Kasumi-1 (cell line): ENCODE measurements at places on chromosomes 6 and 20.
A peak's percentile ranks its signal among the peaks of the same experiment; 100 is the strongest.

GRCh38 chr6:167824591-167825331 lies 1.9 kb upstream of the AFDN start:
- DNase-seq = no peak

DNA sequence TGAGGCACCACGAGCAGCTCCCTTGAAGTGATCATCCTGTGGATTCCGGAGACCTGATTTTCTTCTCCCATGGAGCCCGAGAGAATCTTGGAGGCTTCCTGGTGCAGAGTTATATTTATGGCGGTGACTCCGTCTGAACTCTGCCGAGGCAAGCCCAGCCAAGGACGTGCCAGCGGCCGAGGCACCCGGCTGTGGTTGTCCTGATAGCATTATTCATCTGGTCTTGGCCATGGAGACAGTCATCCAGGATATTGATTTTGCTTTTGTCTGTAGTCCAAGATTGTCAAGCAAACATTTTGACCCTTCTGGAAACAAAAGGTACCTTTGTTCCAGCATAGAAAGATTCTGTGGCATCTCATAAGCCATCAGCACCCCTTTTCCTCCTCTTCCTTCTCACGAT lies 163.3 kb downstream of the SCML4 start:
- DNase-seq = no peak

- peak; percentile 97 for DNase-seq
These were observed 2.7 kb downstream of the MYB start for GRCh38 chr6:135183532-135184440.

- no peak for DNase-seq
These were observed 31.7 kb upstream of the SCUBE3 start for GRCh38 chr6:35181933-35182612.

DNA sequence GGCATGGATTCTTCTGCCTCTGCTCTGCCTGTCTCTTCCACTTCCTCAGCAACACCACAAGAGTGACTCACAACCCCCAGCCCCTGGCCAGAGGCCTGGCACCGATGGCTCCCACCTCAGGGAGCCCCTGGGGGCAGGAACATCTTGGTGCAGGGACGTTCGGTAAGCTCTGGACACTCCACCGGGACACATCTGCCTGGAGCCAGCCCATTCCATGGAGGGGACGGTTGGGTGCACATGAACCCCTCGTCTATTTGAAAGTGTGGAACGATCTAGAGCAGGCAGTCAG lies 246.5 kb downstream of the ERMARD start:
- DNase-seq = peak; percentile 43

GRCh38 chr20:63017826-63018411 lies 11.2 kb upstream of the BHLHE23 start:
- no peak for DNase-seq

GRCh38 chr6:125718109-125718508 lies 31.3 kb upstream of the HEY2 start:
- no peak for DNase-seq

DNA sequence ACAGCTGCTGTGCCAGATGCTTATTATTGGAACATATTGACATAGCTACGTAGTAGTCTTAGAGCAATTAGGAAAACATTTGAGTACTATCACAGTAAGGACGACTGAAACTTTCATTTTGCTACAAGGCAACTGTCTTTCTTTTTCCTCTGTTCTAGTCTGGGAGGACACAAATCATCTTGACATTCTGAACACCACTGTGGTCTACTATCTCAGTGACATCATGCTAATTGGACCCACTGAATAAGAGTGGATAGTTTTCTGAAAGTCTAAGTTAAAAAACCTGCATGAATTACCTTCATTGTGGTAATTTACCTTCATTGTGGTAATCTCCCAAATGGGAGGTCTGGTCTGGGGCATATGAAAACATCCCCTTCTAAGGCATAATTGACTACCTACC lies 163.3 kb upstream of the MOCS1 start:
- DNase-seq = no peak

DNA sequence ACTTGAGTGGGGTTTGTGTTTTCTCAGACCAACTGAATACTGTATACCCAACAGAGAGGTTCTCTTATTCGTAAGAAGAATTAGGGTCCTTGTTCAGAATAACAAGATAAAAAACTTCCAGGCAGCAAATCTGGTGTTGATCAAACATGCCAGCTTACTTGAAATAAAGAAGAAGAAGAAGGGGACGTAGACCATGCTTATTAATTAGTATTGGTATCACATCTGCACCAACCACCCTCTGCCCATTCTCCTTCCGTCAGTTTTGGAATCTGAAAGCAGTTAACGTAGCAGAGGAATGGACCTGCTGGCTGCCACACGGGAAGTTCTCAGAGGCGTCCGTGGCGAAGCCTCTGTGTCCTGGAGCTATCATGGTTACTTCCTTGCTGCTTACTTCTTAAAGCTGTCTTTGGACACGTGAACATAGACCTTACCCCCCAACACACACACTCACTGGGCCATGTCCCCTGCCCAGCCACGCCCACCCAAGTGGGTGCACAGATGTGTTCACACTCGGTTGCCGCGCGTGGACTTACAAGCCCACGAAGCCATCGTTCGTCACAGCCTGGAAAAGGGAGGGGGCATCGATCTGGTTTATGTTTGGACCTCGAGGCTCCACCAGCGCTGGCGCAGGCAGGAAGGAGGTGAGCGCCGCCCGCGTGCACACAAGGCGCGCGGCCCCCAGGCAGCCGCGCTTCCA lies 4.1 kb upstream of the DLL1 start:
- DNase-seq = no peak

DNA sequence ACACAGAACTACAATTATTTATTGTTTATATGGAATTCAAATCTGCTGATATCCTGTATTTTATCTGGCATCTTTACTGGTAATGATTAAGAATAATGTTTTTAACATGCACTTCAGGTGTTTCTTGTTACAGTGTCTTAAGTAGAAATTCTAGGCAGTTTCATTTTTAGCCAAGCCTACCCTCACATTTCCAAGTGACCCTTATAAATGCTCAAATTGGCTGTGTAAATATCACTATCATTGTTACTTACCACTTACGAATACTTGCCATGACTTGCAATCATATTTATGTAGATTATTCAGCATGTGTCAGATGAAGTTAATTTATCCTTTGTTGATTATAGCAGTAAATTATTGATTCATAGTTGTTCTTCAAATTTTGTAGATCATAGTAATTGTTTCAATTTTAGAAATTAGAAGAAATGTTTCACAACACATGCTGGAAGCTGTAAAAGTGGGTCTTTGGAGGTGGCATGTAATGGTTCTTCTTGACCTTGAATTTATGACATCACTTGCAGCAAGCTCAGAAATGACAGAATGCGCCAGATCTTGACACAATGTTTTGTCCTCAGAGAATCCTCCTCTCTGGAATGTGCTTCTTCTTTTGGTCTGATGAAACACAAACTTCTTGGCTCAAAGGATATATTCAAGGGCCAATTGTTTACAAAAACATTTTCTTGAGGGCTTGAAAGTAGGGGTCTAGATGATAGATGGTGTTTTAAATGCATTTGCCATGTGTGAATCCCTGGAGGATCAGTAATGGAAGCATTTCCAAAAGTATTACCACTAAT lies 471.8 kb downstream of the COL12A1 start:
- DNase-seq = no peak

DNA sequence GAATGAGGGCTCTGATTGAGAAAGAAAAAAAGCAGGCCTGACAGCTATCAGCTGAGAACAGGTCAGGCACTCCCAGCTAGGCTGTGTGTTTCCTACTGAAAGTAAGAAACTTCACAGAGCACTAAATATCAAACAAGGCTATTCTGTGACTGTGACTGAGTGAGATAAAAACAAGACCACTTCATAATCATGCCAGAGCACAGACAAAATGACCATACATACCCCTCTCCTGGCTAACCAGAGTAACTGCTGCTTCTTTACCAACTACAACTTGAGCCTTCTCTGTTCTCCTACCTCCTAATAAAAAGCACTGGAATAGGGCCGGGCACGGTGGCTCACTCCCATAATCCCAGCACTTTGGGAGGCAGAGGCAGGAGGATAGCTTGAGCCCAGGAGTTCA lies 6.8 kb upstream of the BTN1A1 start:
- peak; percentile 56 for DNase-seq

- DNase-seq = no peak
These were observed 48.2 kb upstream of the ASIP start for GRCh38 chr20:34193051-34193450.

GRCh38 chr6:165298402-165298801 lies 11.0 kb downstream of the C6orf118 start:
- no peak for DNase-seq

DNA sequence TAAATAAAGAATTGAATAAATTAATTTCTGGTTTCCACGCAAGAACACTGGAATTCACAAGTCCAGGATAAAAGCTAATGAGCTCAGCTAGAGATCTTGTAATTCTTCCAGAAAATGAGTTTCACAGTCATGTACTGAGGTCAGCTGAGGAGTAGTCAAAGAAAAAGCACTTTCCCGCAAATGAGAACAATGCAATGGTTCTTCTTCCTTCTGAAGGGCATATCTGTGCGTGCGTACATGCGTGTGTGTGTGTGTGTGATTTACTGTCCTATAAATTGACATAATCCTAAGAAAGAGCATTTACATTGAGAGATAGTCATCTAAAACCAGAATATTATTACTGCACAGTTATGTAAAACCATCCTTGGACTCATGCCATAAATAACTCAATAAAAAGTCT lies 968.9 kb upstream of the EYS start:
- no peak for DNase-seq

DNA sequence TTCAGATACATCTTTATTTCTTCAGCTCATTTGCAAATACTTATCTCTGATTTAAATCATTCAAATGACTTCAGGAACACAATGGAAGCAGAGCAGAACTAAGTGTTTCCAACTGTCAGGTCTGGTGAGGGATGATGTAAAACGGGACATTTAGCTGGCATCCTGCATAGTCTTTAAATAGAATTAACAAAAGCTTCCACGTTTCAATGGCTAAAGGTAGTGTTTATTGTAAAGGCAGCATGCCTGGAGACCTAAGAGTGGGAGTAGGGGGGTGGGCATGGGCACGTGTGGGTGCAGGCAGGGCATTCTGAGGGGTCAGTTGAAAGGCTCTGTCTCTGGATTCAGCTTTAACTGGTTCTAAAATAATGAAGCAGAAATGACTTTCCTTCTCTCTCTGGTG lies 174.9 kb downstream of the PLCB1 start:
- no peak for DNase-seq

GRCh38 chr6:20790032-20790791 lies 256.0 kb downstream of the CDKAL1 start:
- no peak for DNase-seq

DNA sequence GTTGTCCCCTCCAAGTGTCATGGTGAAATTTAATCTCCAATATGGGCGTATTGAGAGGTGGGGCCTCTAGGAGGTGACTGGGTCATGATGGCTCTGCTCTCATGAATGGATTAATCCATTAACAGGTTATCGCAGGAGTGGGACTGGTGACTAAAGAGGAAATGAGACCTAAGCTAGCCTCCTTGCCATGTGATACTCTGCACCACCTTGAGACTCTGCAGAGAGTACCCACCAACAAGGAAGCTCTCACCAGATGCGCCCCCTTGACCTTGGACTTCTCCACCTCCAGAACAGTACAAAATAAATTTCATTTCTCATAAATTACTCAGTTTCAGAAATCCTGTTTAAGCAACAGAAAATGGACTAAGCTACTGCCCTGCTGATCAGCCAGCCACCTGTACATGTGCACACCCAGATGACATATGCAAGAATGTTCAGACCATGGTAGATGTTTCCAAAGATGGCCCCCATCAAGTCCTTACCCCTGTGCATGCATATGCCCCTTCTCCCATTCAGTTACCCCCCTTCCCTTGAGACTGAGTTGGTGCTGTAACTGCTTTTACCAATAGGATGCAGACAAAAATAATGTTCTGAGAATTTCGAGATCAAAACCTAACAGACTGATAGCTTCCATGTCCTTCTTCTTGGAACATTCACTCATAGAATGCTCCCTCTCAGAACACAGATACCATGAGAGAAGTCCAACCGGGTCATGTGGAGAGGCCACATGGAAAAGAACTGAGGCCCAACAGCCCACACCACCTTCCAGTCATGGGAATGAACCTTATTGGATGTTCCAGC lies 28.4 kb downstream of the MAP3K5 start:
- no peak for DNase-seq

DNA sequence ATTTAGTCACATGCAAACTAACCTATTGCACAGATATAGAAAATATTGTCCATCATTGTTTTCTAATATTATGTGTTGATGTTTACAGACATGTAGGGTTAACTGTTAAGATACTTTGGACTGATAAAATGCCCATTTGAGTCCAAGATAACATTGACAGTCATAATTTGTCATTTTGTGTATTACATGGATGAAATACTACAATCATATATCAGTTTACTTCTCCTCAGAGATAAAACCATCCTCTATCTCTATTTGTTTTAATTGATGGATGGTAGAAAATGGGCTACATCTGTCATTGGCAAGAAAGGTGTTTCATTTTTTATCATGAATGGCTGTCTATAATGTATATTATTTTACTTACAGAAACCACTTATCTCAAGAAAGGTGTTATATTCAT lies 6.2 kb downstream of the EPHA7 start:
- DNase-seq = no peak

DNA sequence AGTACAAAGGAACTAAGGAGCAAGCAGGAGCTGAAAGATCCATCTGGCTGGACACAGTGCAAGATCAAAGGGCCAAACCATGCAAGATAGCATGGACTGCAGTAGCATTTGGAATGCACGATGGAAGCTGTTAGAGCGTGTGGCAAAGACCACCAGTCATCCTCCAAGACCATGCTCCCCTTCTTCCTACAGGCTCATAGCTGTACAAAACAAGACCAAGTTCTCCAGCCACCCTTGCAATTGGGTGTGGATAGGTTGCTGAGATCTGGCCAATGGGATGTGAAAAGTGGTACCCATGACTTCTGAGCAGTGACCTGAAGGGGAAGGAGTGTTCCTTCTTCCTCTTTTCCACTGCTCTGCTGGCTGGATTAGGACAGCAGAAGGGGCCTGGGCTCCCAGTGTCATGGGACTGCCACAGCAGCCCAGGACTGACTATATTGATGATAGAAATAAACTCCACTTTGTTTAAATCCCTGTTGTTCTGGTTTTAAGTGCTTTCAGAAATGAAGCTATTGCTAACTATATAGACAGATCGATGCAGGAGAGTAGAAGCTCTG lies 64.9 kb downstream of the SLC22A23 start:
- no peak for DNase-seq

DNA sequence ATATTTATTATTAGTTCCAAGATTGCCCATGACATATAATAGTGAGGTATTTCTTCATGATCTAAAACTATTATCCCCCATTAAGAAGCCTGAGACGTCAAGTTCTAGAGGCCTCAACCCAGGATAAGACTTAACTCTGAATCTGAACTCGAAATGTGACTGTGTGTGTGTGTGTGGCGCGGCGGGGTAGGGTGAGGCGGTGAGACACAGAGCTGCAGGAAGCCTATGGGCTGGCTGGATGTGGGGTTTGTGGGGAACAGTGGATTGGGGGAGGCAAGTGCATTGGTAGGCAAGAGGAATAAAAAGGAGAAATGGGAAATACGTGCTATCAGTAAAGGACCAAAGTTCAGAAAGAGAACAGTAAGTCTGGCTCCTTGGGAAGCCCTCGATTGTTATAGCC lies 66.5 kb upstream of the RNF146 start:
- no peak for DNase-seq

- no peak for DNase-seq
These were observed 165.4 kb downstream of the TAF4 start for GRCh38 chr20:61900011-61900944.
